ENCODE measurements at places on chromosomes 16 and 17. TPM values are rescaled to one million over a fixed set of nuclear protein-coding genes. Genes with fewer than 3 reads are reported as not detected.

DNA sequence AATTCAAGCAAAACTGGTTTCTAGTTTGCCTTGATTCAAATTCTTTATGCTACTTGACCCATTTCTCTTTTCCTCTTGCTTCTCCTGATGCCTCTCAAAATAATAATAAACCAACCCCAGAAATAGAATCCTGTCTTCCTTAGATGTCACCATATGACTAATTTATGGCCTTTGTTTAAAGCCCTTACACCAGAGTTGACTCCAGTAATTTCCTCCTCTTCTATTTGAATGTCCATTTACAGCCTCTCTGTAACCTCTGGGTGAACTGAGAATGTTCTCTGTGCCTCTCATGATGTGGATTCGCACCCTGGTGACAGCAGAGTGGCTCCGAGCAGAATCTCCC lies 31.5 kb downstream of the ZFHX3 start:
- no peak for ATAC-seq

DNA sequence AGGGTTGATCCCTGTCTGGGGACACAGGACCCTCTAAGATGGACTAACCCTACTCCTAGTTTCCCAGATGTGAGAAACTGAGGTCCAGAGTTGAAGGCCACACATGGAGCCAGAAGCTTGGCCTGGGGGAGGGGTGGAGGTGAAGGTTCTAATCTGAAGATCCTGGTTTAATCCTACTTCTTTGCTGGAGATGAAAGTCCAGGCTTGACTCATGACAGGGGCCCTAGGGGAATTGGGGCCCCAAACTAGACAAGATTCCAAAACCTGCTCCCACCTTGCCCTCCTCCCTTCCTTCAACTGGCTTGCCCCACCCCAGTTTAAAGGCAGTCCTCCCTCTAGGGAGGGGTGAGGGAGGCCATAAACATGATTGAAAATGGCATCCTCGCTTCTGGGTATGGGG lies 21.6 kb downstream of the IGF2BP1 start:
- no peak for ATAC-seq

DNA sequence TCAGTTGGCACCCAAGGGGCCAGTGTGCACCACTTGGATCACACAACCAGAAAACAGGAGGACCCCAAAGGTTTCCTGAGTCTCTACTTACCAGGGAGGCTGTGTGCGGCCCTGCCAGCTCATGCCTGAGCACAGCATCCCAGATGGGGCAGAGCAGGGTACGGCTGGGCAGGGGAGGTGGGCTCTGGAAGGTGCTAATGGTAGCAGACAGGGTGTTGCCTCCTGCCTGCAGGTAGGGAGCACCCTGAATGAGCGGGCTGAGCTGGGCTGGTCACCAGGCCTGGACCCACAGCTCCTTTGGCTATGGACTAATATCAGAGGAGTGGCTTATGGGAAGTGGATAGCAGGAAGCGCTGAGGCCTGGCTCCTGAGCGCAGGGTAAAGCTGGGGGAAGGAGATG lies 14.6 kb downstream of the RECQL5 start:
- ATAC-seq = no peak

The SPAG9 gene
- 127 TPM for total RNA-seq

DNA sequence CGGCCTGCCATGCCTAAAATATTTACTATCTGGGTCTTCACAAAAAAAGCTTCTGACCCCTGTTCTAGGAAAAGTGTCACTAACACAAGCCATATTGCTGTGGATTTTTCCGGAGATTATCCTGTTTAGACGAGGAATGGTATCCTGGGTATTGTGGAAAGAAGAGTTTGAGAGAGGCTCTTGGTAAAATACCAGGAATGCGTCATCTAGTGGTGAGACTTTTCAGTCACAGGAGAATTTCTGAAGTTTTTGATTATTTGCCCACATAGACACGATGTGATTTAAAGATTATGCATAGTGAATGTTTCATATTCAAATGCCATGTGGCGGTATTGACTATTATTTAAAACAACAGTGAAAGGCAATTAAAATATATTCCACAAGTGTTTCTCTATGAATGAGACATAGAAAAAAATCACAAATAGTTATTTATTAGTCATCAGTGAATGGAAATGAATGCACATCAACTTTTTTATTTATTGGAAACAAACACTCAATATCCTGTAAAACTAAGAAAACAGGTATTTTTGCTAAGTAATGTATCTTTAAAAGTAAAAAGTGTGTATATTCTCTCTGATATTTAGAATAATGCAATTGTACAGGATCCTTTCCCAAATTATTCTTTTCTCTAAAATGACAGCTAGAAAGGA lies 7.8 kb downstream of the KRT28 start:
- no peak for ATAC-seq

DNA sequence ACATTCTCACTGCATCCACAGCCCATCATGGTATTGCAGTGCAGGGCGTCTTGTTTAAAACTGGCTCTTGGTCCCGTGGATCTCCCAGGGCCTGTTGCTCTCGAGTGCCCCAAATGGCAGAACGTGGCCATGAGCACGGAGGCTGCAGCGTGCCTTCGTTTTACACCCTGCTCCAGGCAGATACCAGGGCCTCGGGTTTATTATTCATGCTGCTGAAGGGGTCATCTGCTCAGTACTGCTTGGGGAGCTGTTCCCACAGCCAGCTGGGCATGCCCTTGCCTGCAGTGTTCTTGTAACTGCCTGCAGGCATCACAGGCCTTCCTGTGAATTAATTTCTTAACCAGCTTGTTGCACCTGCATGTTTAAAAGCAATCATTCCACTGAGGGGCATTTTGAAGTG lies 129.7 kb upstream of the CHMP6 start:
- ATAC-seq = peak; percentile 56

Measured in activated T-helper 17 cell treated with anti-CD3 and anti-CD28 coated beads, Interleukin-2, amount 50 U/mL, for 72 hours (primary cell).